ENCODE measurements at places on chromosomes 4 and X.

- no peak for DNase-seq
Measured at GRCh38 chr4:67714248-67714583, 13.3 kb upstream of the UBA6 start.

DNA sequence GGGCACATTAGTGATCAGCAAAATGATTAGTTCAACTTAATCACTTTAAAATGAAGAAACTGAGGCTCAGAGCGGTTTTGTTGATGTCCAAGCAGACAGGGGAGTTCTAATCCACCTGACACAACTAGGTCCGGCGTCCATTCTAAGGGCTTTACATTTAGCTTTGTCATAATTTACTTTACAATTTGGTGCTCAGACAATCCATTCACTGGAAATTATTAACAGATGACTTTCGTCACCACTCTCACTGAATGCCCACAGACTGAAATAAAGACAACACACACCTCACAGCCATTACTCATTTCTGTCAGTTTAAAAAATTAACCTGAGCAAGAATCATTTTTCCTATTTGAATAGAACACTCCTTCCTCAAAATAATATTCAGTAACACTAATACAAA, 10.8 kb downstream of the NR3C2 start:
- DNase-seq = no peak

DNA sequence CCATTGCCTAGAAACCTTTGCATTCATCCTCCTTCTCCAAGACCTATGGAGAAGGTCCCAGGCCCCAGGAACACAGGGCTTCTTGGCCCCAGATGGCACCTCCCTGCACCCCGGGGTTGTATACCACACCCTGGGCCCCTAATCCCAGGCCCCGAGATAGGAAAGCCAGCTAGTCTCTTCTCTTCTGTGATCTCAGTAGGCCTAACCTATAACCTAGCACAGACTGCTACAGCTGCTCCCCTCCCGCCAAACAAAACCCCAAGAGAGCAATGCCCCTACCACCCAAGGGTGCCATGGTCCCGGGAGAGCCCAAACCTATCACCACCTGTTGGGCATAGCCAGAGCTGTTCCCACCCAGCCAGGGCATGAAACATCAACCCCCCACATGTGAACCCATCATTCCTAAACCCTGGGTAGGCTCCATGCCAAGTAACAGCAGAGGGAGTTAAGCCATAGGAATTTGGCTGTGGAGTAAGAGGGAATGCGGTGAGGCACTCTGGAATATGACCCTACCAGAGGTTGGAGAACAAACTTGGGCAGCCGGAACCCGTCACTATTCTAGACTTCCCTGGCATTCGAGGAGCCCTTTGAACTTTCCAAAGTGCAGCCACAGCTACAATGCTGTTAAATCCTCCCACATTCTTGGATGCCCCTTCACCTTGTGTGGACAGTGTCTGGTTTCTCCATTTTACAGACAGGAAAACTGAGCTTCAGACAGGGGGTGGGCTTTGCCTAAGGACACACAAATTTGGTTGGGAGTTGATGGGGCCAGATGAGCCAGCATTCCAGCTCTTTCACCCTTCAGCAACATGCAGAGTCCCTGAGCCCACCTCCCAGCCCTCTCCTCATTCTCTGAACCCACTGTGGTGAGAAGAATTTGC, 10.9 kb upstream of the SASH3 start:
- no peak for DNase-seq

GRCh38 chrX:30212172-30212571, 3.2 kb upstream of the MAGEB2 start:
- DNase-seq = no peak

DNA sequence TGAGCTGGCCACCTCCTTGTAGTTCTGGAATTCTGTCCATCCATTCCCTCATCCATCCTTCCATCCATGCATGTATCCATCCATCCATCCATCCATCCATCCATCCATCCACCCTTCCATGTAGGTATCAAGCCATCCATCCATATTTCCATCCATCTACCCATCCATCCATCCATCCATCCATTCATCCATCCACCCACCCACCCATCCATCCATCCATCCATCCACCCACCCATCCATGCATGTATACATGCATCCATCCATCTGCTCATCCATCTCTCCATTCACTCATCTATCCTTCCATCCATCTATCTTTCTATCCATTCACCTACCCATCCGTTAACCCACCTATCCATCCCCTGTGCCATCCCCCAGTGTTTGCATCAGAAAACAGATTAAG, 153.6 kb upstream of the STX18 start:
- no peak for DNase-seq

DNA sequence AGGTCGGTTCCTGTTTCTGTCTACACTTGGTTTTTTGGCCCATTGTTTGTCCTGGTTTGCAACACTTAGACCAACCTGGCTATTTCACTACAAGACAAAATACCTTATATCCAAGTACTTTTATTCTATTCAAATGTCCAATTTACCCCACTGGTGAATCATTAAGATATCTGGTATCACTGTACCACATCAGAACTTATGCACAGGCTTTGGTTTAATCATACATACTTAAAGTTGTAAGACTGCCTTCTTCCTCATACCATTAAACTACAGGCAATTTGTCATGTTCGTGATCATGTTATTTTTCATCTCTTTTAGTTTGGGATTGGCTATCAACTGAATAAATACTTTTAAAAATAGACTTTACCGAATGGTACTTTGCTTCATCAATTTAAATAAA, 53.0 kb upstream of the ATOH1 start:
- no peak for DNase-seq

GRCh38 chrX:13511241-13511943, 58.0 kb upstream of the EGFL6 start:
- no peak for DNase-seq

- no peak for DNase-seq
Measured at GRCh38 chrX:122625821-122626220, 558.3 kb upstream of the GRIA3 start.

DNA sequence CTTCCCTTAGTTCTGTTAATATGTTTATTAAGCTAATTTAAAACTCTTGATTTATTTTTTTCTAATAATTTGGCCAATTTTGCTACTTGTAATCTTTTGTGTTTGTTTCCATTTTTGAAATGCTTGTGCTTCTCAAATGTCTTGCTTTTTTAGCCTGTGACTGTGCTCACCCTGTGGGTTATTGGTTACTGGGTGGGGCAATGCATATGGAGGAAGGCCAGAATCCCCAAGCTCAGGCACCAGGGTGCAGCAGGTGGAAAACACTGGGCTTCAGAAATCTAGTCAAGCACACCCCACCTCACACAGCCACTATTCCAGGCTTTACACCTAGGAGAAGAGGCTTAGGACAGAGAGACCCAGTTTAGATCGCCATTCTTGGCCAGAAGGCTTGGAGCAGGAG, 33.1 kb downstream of the ETNPPL start:
- DNase-seq = no peak

GRCh38 chr4:106291678-106292077, 24.3 kb downstream of the TBCK start:
- DNase-seq = no peak
